ENCODE measurements at places on chromosomes 1 and 21. TPM values are rescaled to one million over a fixed set of nuclear protein-coding genes. Genes with fewer than 3 reads are reported as not detected.

MYBPH gene
- 0.30 TPM for total RNA-seq

OLFML2B gene
- 1.5 TPM for total RNA-seq

IGSF5 gene
- 0.59 TPM for total RNA-seq

GRHL3 gene
- total RNA-seq = not detected

LHX8 gene
- total RNA-seq = not detected

C1orf122 gene
- total RNA-seq = 22.6 TPM

DNASE2B gene
- not detected for total RNA-seq

SLC16A4 gene
- 10.4 TPM for total RNA-seq

RHBDL2 gene
- total RNA-seq = 3.8 TPM

OR2M3 gene
- not detected for total RNA-seq

CFAP57 gene
- total RNA-seq = 0.09 TPM

DHCR24 gene
- 184 TPM for total RNA-seq

GBP3 gene
- 49.6 TPM for total RNA-seq

SETD4 gene
- 17.2 TPM for total RNA-seq

FALEC gene
- not detected for total RNA-seq

KRTAP11-1 gene
- total RNA-seq = not detected

LEFTY2 gene
- total RNA-seq = not detected

ADAMTSL4 gene
- total RNA-seq = 2.7 TPM

NUP210L gene
- total RNA-seq = under 0.01 TPM

BACH1 gene
- 72.8 TPM for total RNA-seq

FMO5 gene
- total RNA-seq = 0.32 TPM

TAS1R1 gene
- not detected for total RNA-seq

CRP gene
- total RNA-seq = not detected

CFAP107 gene
- total RNA-seq = not detected

APCS gene
- total RNA-seq = not detected

LMX1A gene
- total RNA-seq = not detected

S100A14 gene
- total RNA-seq = not detected

CELF3 gene
- total RNA-seq = not detected

LCE2A gene
- total RNA-seq = not detected

ANKRD35 gene
- 0.42 TPM for total RNA-seq

ZNF697 gene
- total RNA-seq = 21.0 TPM

FMOD gene
- total RNA-seq = 48.1 TPM

B3GALT5 gene
- 0.37 TPM for total RNA-seq

GPR89B gene
- 16.3 TPM for total RNA-seq

RPTN gene
- total RNA-seq = not detected

BARHL2 gene
- total RNA-seq = not detected

P3R3URF gene
- not detected for total RNA-seq

PSMA5 gene
- total RNA-seq = 54.2 TPM

AGMAT gene
- 1.5 TPM for total RNA-seq

GREM2 gene
- total RNA-seq = 0.59 TPM

NR1I3 gene
- not detected for total RNA-seq

LDLRAD2 gene
- total RNA-seq = under 0.01 TPM

TNFRSF4 gene
- 0.14 TPM for total RNA-seq

IL19 gene
- not detected for total RNA-seq

CLCA2 gene
- total RNA-seq = 1.5 TPM

NR0B2 gene
- total RNA-seq = not detected

TRIM67 gene
- not detected for total RNA-seq

OR2L2 gene
- not detected for total RNA-seq

RHD gene
- not detected for total RNA-seq

ITLN2 gene
- not detected for total RNA-seq

NR5A2 gene
- total RNA-seq = under 0.01 TPM

JAM2 gene
- 1.9 TPM for total RNA-seq

SRSF11 gene
- total RNA-seq = 141 TPM

SWT1 gene
- total RNA-seq = 5.9 TPM

CELA2B gene
- not detected for total RNA-seq

PPFIA4 gene
- total RNA-seq = 24.6 TPM

HMGN2 gene
- 138 TPM for total RNA-seq

Data from smooth muscle cell of the umbilical artery (primary cell).